ENCODE measurements at places on chromosomes 7 and 10.
A peak's percentile ranks its signal among the peaks of the same experiment; 100 is the strongest.

DNA sequence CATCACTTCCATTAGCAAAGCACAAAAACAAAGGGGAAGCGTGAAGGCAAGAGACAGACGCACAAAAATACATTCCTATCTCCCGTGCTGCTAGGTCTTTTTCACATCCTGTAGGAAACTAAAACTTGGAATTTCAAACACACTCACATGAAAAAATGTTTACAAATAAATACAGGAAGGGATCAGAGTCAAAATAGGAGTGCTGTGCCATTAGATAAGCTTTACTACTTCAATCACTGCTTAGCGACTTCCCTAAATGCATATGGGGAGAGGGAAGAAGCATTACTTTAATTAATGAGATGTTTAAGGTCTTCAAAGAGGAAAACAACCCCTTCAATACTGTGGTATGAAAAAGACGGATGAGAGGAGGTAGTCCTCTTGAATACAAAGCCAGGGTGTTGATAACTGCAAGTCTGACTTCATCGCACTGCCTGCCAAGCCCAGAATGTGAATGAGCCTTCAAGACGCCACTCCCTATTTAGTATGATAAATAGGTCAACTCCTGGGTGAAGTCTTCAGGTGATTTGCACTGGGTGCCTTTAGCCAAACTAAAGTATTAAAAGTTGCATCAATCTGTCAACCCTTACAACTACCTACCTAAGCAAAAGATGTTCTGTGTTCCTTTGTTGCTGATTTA is 13.9 kb downstream of the PARD3 start:
- no peaks in the 10 kb centered on the region for H3K27me3 ChIP-seq
- no peak overlapping the region for H3K27ac ChIP-seq
- H3K4me3 ChIP-seq = no peak overlapping the region
- H3K4me1 ChIP-seq = no peaks in the 10 kb centered on the region
- no peaks in the 10 kb centered on the region for H3K36me3 ChIP-seq
- no peak for DNase-seq

- H3K27ac ChIP-seq = no peak overlapping the region
- H3K27me3 ChIP-seq = no peaks in the 10 kb centered on the region
- H3K36me3 ChIP-seq = peaks cover 3% of the 10 kb centered on the region
- no peak for DNase-seq
Observed at GRCh38 chr10:42809676-42810075, 27.1 kb downstream of the BMS1 start.

DNA sequence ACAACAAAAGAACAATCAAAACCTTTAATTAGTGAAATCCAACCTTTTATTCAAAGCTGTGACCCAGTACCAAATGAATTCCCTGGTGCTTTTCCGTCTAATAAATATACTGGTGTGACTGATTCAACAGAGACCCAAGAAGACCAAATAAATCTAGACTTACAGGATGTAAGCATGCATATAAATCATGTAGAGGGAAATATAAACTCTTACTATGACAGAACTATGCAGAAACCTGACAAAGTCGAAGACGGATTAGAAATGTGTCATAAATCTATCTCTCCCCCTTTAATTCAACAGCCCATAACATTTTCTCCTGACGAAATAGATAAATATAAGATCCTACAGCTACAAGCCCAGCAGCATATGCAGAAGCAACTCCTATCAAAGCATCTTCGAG is 540.6 kb upstream of the TEX47 start:
- H3K27ac ChIP-seq = no peak overlapping the region
- H3K4me1 ChIP-seq = no peaks in the 10 kb centered on the region
- no peaks in the 10 kb centered on the region for H3K27me3 ChIP-seq
- no peak for DNase-seq
- H3K4me3 ChIP-seq = no peak overlapping the region

- H3K4me1 ChIP-seq = no peaks in the 10 kb centered on the region
- no peak overlapping the region for H3K27ac ChIP-seq
- H3K27me3 ChIP-seq = no peaks in the 10 kb centered on the region
Observed at GRCh38 chr7:14606101-14606500, 296.4 kb downstream of the DGKB start.

DNA sequence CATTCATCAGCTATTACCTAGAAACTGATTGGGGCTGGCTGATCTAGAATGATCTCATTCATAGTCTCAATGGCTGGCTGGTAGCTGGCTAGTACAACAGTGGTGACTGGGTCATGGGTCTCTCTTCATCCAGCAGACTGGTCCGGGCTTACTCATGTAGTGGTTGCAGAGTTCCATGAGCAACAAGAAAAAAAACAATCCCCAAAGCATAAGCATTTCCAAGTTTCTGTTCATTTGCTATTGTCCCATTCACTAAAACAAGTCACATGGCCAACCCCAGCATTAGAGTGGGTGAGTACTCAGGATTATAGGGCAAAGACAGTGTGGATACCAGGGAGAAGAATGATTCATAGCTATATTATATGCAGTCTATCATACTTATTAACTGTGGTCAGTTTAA is 85.2 kb upstream of the SEMA3C start:
- no peak for DNase-seq
- H3K27me3 ChIP-seq = no peaks in the 10 kb centered on the region
- H3K4me3 ChIP-seq = no peak overlapping the region
- H3K36me3 ChIP-seq = no peaks in the 10 kb centered on the region
- H3K27ac ChIP-seq = no peak overlapping the region

GRCh38 chr10:72340510-72341261 is 14.0 kb downstream of the DNAJB12 start:
- no peaks in the 10 kb centered on the region for H3K27me3 ChIP-seq
- no peak overlapping the region for H3K4me3 ChIP-seq
- peaks cover 36% of the 10 kb centered on the region for H3K4me1 ChIP-seq

- DNase-seq = no peak
- peak overlapping the region; percentile 97 for H3K4me3 ChIP-seq
- peaks cover 4% of the 10 kb centered on the region for H3K36me3 ChIP-seq
- no peaks in the 10 kb centered on the region for H3K27me3 ChIP-seq
Observed at GRCh38 chr10:7788639-7789286, 786 bp downstream of the ATP5F1C start.

- H3K27ac ChIP-seq = no peak overlapping the region
- H3K27me3 ChIP-seq = no peaks in the 10 kb centered on the region
- no peaks in the 10 kb centered on the region for H3K4me1 ChIP-seq
- no peak for DNase-seq
- H3K36me3 ChIP-seq = no peaks in the 10 kb centered on the region
- H3K4me3 ChIP-seq = no peak overlapping the region
Observed at GRCh38 chr7:15439853-15440252, 122.0 kb downstream of the AGMO start.

DNA sequence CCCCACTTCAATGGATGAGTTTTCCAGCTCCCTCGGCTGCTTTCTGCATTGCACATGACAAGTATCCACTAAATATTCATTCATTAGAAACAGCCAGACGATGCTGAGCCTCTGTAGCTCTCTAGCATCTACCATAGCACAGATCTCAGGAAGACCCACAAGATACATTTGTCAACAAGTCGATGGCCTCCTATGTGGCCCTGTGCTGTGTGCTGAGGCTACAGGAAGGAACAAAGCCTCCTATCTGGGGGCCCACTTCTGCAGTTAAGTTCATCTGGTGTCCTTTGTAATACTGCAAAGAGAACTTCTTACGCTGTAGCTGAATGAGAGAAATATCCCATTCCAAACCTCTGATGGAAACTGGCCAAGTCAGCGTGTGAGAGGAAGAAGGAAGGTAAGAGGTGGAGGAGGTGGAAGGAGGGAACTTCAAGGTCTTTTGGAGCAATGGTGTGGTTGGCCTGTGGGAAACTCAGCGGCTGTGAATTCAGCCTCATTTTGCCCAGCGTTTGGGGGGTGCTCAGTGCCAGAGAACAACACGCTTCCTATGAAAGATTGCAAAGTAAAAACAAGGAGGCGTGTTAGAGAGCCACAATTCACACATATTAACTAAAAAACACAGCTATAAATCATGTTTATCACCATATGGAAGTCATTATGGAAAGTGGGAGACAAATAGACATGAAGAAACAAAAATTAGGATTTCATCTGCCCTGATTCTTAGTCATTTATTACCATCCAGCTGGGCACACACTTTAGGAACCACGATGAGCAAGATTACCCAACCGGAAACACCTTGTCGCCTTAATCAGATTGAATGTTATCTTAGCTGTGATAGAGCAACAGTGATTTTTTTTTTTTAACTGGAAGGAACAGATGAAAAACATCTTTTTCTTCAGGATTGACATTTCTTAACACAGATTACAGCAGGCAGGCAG is 62.2 kb upstream of the USP6NL start:
- DNase-seq = no peak
- peaks cover 48% of the 10 kb centered on the region for H3K4me1 ChIP-seq
- peak overlapping the region; percentile 29 for H3K4me3 ChIP-seq
- no peaks in the 10 kb centered on the region for H3K27me3 ChIP-seq

- H3K4me3 ChIP-seq = no peak overlapping the region
- no peak overlapping the region for H3K27ac ChIP-seq
- H3K27me3 ChIP-seq = no peaks in the 10 kb centered on the region
- no peaks in the 10 kb centered on the region for H3K4me1 ChIP-seq
- no peaks in the 10 kb centered on the region for H3K36me3 ChIP-seq
Observed at GRCh38 chr10:28952523-28952922, 275.2 kb downstream of the BAMBI start.

GRCh38 chr7:140390034-140390433 is 8.3 kb downstream of the SLC37A3 start:
- H3K36me3 ChIP-seq = no peaks in the 10 kb centered on the region
- H3K4me3 ChIP-seq = no peak overlapping the region
- DNase-seq = no peak
- no peak overlapping the region for H3K27ac ChIP-seq
- peaks cover 23% of the 10 kb centered on the region for H3K4me1 ChIP-seq
- no peaks in the 10 kb centered on the region for H3K27me3 ChIP-seq

- no peaks in the 10 kb centered on the region for H3K27me3 ChIP-seq
- H3K36me3 ChIP-seq = no peaks in the 10 kb centered on the region
- H3K4me3 ChIP-seq = no peak overlapping the region
- no peak overlapping the region for H3K27ac ChIP-seq
- no peaks in the 10 kb centered on the region for H3K4me1 ChIP-seq
Observed at GRCh38 chr10:117268907-117269306, 28.0 kb downstream of the SLC18A2 start.

DNA sequence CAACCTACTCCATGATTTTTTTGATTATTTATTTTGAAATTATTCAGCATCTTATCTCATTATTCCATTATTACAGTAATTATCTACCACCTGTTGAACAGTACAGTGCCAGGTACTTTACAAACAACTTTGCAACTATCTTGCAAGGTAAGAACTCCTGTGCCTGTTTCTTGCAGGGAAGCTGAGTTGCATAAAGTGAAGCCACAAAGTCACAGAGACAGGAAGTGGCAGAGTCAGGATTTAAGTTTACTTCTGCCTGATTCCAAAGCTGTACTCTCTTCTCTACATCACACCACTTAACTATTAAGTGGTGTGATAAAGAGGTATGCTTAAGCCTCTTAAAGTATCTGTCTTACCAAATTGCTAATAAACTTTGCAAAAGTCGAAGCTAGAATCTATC is 80.1 kb downstream of the LRRTM3 start:
- H3K4me1 ChIP-seq = no peaks in the 10 kb centered on the region
- no peak overlapping the region for H3K27ac ChIP-seq
- no peak for DNase-seq

DNA sequence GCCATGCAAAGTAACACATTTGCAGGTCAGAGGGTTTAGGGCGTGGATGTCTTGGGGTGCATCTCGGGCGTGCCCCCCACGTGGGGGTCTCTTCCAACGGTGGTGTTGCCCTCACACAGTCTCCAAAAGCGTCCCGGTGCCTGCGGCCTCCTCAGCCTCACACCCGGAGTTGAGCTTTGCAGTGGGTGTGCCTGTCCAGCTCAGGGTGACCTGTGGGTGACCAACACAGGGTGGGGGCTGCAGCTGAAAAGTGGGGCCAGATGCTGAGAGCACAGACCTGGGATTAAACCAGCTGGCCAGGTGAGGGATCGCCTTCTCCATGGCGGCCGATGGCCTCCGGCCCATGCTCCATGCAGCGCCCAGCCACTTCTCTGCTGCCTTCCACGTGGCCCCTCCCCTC is 63.1 kb downstream of the PWWP2B start:
- no peaks in the 10 kb centered on the region for H3K4me1 ChIP-seq
- no peaks in the 10 kb centered on the region for H3K27me3 ChIP-seq
- DNase-seq = no peak
- no peak overlapping the region for H3K27ac ChIP-seq

- no peak overlapping the region for H3K4me3 ChIP-seq
- H3K4me1 ChIP-seq = peaks cover 19% of the 10 kb centered on the region
- H3K27ac ChIP-seq = no peak overlapping the region
Observed at GRCh38 chr10:132316133-132316532, 8.4 kb upstream of the STK32C start.

GRCh38 chr10:23438547-23439451 is at the start of gene OTUD1:
Gene OTUD1, plus strand, starts transcription at chr10:23439075. Its CDS starts 383 bp downstream, at chr10:23439458.
- H3K27me3 ChIP-seq = peaks cover 3% of the 10 kb centered on the region
- H3K36me3 ChIP-seq = no peaks in the 10 kb centered on the region
- peak within 1 kb of the TSS; percentile 73 for H3K4me3 ChIP-seq
- peaks cover 4% of the 10 kb centered on the region for H3K4me1 ChIP-seq

GRCh38 chr7:135734343-135734689 is 6.3 kb upstream of the SLC13A4 start:
- H3K27ac ChIP-seq = no peak overlapping the region
- H3K27me3 ChIP-seq = no peaks in the 10 kb centered on the region
- no peak for DNase-seq
- no peaks in the 10 kb centered on the region for H3K36me3 ChIP-seq

GRCh38 chr7:4849390-4849789 is 12.4 kb downstream of the PAPOLB start:
- H3K27ac ChIP-seq = no peak overlapping the region
- no peak overlapping the region for H3K4me3 ChIP-seq
- DNase-seq = no peak
- no peaks in the 10 kb centered on the region for H3K27me3 ChIP-seq
- no peaks in the 10 kb centered on the region for H3K36me3 ChIP-seq

GRCh38 chr7:108093851-108094331 is 36.3 kb downstream of the LAMB4 start:
- no peaks in the 10 kb centered on the region for H3K4me1 ChIP-seq
- H3K27me3 ChIP-seq = no peaks in the 10 kb centered on the region
- no peaks in the 10 kb centered on the region for H3K36me3 ChIP-seq
- no peak overlapping the region for H3K27ac ChIP-seq
- H3K4me3 ChIP-seq = no peak overlapping the region

GRCh38 chr7:85095806-85096205 is 91.0 kb downstream of the SEMA3D start:
- no peaks in the 10 kb centered on the region for H3K4me1 ChIP-seq
- H3K4me3 ChIP-seq = no peak overlapping the region
- no peaks in the 10 kb centered on the region for H3K36me3 ChIP-seq
- DNase-seq = no peak
- no peaks in the 10 kb centered on the region for H3K27me3 ChIP-seq

DNA sequence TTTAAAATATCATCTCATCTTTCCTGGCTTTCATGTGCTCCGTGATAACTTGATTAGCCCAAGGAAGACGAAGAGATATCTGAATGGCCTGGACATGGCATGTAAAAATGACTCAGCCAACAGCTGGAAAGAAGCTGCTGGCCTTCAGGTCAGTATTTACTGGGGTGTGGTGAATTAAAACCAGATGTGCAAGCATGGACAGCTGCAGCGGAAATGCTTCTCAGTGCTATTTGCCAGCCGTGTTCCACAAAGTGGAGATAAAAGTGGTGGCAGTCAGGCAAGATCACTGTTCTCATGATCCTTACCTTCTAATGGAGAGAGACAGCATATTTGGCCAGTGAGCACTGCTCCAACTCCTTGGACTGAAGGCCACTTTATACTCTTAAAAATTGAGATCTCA is 203.1 kb upstream of the VSTM2A start:
- DNase-seq = no peak
- H3K36me3 ChIP-seq = no peaks in the 10 kb centered on the region
- no peaks in the 10 kb centered on the region for H3K27me3 ChIP-seq
- H3K27ac ChIP-seq = no peak overlapping the region
- H3K4me3 ChIP-seq = no peak overlapping the region

GRCh38 chr7:155230169-155230593 is 67.5 kb upstream of the INSIG1 start:
- no peak for DNase-seq
- H3K27ac ChIP-seq = no peak overlapping the region
- no peak overlapping the region for H3K4me3 ChIP-seq
- H3K4me1 ChIP-seq = no peaks in the 10 kb centered on the region
- H3K27me3 ChIP-seq = no peaks in the 10 kb centered on the region

All from GM12878 (cell line).